SHP77 treated with DMSO at 0.1 percent for 48 hours (cell line): ENCODE measurements at places on chromosomes 2 and 18.

GRCh38 chr2:227713291-227713690, 4.5 kb downstream of the SLC19A3 start:
- DNase-seq, result no peak

DNA sequence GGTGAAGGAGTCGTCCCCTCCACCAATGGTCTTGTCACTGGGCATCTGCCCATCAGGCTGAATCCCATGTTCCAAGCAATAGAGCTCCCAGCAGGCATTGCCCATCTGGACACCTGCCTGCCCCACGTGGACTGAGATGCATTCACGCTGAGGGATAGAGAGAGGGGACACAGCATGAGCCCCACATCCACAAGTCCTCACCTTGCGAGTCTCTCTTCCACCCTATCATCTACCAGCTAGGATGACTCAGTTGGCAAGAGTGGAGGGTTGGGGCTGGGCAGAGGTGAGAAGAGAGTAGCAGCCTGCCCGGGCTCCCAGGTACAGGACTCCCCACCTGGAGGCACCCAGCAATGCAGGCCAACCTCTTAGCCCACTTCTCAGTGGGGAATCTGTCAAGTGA, 959 bp upstream of the TUBA4B start:
- DNase-seq, result no peak

GRCh38 chr18:75880266-75880665, 452.8 kb upstream of the SMIM21 start:
- no peak for DNase-seq

- DNase-seq, result no peak
These were observed 212.2 kb upstream of the THUMPD2 start for GRCh38 chr2:39991298-39991697.
